ENCODE measurements at places on chromosomes 3 and 15.

DNA sequence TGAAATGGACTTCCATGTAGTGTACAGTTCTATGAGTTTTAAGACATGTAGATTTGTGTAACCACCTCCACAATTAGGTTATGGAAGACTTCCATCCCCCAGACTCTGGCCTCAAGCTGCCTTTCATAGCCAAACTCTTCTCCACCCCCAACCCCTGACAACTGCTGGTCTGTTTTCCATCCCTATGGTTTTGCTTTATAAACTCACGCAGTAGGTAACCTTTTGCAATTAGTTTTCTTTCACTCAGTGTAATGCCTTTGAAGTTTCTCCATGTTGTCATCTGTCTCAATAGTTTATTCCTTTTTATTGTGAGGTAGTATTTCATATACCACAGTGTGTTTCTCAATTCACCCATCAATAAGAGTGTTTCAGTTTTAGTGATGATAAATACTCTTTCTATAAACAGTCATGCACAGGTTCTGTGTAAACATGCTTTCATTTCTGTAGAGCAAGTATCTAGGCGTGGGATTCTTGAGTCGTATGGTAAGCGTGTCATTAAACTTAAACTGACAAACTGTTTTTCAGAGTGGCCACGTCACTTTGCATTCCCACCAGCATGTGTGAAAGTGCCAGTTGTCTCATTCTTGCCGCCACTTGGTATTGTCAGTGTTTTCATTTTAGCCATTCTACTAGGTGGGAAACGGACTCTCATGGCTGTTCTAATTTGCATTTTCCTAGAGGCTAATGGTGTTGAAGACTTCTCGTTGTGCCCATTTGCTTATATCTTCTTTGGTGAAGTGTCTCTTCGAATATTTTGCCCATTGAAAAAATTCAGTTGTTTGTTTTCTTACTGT lies 47.3 kb upstream of the ALDH1A3 start:
- DNase-seq = no peak

- no peak for DNase-seq
These were observed 306.6 kb upstream of the TGFBR2 start for GRCh38 chr3:30299674-30300385.

DNA sequence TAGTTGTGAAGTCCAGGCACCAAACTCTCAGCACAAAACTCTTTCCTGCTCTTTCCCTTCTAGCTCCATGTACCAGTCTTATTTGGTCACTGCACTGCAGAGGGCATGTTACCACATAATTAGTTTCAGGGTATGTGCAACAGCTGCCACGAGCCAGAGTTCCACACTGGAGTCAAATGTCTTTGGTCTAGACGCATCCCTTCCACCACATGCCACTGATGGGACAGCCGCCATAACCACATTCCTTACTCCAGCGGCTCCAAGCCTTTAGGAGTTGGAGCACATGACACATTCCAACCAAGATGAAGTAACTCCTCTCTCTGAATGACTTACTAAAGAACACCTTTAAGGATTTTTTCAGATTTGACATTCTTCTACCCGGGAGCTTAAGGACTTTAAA lies 153.4 kb downstream of the ERC2 start:
- DNase-seq = peak; percentile 75

DNA sequence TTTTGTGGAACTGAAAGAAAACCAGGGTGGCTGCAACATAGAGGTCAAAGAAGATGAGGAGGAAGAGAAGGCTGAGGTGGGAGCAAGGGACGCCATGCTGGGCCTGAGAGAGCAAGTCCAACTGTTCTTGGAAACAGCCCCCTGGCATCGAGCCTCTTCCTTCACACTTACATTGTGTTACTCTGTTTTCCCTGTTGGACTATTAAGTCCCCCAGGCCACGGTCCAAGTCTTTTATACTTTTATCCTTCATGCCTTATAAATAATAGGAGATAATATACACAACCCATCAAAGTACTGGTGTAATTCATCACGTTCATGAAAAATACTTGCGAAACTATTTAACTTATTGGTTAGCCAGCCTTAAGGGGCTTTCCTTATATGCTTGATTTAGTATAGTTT lies 79.3 kb downstream of the ATG7 start:
- no peak for DNase-seq

DNA sequence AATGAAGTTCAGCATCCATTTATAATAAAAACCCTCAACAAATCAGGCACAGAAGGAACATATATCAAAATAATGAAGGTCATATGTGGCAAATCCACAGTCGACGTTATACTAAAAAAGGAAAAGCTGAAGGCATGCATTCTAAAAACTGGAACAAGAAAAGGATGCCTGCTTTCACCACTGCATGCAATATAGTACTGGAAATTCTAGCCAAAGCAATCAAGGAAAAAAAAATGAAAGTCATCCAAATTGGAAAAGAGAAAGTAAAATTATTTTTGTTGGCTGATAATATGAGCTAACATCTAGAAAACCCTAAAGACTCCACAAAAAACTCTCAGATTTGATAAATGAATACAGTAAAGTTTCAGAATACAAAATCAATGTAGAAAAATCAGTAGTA lies 1123.2 kb downstream of the TBL1XR1 start:
- no peak for DNase-seq

All from fibroblast of pulmonary artery (primary cell).